Stimulated activated CD4-positive, alpha-beta T cell treated with anti-CD3 and anti-CD28 coated beads, TNF-alpha, amount 100 ng/mL, for 1 hour (primary cell): ENCODE measurements at places on chromosomes 12 and 14.

DNA sequence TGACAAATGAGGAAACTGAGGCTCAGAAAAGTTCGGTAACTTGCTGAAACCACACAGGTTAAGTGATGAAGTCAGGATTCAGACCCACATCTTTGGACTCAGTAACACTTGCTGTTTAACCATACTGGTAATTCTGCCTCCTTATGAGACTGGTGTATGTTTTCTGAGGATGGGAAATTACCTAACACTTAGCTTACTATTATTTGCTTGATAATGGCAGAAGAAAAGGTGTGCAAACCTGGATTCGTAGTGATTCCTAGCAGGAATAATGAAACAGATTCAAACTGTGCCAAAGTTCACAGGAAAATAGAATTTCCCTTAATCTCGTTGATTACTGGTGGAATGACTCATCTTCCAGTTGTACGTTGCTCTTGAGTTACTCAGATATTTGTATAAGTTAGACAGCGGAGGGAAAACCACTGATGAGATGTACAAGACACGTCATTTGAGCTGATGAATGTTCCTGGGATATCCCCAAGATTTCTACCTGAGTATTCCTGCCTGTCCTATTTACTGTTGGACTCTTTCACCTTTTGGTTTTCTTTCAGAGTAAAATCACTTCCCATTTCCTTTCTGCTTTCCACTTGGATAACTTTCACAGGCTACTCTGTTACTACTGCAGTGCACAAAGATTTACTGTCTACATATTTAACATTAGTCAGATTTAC is 37.5 kb downstream of the PRORP start:
- DNase-seq: no peak

- DNase-seq: no peak
Measured at GRCh38 chr12:119710965-119711551, 43.1 kb downstream of the PRKAB1 start.

GRCh38 chr14:89542786-89543424 is 125.9 kb upstream of the FOXN3 start:
- no peak for DNase-seq

DNA sequence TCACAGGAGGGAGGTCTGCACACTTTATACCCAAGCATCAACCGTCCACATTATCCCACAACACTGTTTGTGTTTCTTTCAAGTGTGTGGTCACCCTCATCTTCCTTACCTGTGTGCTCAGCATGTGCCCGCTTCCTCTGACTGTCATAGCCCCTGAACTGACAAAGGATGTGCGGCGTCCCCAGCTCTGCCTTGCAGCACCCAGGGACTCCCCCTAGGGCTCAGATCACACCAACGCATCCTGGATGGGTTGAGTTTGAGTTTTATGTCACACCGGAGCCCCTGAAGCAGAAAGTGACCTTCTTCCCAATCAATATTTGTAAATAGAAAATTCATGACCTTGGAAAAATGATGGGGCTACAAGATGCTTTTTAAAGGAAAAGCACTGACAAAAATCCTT is 770.7 kb upstream of the TMEM132C start:
- no peak for DNase-seq

GRCh38 chr12:20830456-20830855 is 20.0 kb downstream of the SLCO1B3 start:
- DNase-seq: no peak
